ENCODE measurements at places on chromosomes 5 and 9.

DNA sequence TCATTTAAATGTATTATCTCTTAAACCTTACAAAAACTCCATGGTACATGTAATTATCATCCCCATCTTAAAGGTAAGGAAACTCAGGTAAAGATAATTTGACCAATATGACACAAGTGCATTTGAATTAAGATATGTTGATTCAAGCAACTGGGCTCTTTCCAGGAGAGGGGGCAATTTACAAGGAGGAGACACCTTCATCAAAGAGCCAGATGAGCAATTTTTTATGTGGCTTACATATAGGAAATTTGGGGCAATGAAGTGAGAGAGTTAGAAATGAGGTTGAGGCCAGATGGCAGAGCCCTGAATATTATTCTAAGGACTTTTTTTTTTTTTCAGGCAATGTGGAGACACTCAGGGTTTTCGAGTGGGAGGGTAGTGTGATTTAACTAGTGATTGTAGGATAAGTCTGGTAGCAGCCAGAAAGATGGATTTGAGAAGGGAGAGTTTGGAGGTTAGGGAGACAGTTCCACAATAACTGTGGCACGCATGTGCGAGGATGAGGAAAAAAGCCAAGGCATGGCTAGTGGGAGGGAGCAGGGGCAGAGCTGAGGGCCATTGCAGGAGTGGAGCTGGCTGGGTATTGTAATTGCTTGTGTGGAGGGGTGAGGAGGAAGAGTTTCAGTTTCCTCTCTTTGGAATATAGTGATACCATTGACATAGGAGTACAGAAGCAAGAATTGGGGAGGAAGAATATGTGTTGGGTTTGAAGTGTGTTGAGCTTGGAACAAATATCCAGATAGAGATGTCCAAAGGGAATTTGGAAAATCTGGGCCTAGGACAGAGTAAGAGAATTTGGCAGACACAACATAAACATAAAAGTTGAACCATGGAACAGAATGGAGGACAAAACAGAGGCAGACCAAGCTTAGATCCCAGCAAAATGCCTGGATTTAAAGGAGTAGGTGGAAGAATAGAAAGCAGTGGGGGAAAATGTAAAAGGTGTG is 72.0 kb downstream of the ACTBL2 start:
- DNase-seq = no peak

GRCh38 chr5:167905919-167906853 is 385.3 kb upstream of the WWC1 start:
- no peak for DNase-seq

DNA sequence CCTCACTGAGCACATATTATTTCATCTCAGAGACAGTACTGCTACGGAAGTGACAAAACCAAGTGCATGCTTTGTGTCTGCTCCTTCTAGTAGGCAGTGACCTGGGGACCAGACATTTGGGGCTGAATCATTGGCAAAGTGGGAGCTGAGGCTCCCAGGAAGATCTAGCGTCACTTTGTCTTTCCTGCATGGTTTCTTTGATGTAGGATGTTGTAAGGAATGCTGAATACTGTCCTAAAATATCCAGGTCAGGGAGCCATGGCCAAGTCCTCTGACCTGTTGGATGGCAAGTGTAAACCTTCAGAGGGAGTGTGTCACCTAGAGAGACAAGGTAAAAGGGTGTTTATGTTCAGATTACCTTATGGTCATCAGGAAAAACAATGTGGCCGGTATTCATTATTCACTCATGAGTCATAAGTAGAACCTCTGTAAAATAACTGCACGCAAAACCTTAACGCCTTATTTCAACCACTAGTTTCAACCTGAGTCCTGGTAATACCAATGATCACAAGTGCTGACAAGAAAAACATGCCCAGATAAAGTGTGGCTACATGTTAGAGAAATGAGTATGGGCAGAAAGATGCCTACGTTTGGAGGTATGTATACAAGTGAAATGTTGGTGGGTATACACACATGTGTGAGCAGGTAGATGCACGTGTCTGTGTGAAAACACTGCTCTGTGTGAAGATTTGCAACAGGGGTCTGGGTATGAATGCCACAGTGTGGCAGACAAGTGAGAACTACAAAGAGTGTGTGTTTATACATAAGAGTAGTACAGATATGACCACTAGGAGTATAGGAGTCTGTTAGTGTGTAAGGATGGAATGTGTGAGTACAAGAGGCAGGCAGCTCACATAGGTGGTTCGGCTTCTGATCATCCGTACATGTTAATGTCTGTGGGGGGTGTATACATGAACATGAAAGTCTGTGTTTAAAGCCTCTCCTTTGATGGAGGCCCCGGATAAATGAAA is 263.9 kb downstream of the SPOCK1 start:
- no peak for DNase-seq

GRCh38 chr5:39214912-39215709 is 4.3 kb downstream of the FYB1 start:
- no peak for DNase-seq

DNA sequence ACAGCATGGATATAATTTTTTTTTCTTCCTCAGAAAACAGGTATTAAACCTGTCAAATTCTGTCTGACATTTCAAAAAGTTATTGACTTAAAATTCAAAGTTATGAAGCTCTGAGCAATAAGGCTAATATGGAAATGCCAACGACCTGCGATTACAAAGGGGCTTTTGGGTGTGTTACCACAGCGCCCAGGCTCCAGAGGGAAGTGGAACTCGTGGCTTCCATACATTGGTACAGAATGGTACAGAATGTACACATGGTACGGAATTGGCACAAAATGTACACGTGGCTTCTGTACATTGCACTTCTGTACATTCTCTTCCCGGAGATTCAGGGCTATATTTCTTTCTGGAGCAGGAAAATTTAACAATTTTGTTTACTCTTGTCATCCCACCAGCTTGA is 225.1 kb upstream of the TBCA start:
- no peak for DNase-seq

DNA sequence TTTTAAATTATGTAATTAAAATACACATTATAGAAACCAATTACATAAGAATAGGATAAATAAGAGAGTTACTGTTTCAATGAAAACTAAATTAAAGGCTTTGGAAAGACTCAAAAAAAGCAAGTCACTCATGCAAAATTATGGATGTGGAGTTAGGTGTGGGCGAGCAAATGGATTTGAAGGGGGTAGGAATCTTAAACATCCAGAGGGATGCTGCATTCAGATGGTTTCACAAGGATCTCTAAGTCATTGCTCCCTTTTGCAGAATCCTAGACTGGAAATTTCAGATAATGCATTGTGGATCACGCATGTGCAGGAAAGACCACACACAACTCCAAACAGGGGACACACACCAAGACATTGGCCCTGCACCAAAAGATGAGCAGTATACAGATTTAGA is 57.5 kb downstream of the DRD1 start:
- DNase-seq = no peak

DNA sequence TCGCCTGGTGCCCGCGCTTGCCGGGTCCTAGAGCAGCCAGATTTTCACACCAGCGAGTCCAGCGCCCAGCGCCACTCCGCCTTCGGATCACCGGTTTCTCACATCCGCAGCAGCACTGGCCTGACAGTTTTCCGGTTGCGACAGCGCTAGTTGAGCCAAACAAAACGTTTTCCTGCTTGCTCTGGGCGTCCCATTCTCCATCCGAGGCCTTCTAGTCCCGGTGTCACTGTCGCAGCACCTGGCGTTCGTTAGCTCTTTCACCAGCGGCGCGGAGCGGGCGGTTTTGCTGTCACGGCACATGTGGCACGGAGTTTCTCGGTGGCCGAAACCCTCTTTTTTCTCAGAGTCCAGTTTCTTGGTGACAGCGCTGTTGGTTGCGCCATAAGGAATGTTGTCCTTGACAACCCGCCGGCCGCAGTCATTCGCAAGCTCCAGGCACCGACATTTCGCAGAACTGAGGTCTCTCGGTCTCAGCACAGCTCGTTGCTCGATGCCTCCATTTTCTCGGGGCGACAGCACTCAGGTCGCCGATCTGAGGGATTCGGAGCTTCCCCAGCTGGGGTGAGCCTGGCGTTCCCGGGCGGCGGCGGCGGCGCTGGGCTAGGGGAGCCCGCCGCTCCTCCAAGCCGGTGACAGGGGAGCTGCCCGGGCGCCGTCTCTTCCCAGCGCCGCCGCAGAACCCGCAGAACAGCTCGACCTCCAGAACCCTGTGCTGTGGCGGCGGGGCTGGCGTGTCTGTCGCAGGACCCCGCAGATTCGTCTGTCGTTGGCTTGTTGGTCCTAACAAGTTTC is 47.8 kb downstream of the ANXA2R start:
- DNase-seq = peak; percentile 68

DNA sequence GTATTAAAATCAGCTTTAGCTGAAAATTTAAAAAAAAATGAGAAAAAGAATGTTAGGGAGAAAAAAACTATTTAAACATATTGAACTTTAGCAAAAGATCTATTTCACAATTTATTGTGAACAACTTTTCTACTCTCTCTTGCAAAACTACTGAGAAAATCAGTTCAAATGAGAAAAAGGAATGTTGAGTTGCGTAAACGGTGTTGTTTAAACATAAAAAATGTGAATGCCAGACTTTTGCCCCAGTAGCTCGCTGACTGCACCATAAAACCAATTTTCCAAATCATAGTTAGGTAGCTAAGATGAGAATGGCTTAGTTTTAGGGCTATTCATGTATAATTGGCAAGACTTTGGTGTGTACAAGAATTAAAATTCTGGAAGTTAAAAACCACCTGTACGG is 13.4 kb upstream of the RAD23B start:
- no peak for DNase-seq

DNA sequence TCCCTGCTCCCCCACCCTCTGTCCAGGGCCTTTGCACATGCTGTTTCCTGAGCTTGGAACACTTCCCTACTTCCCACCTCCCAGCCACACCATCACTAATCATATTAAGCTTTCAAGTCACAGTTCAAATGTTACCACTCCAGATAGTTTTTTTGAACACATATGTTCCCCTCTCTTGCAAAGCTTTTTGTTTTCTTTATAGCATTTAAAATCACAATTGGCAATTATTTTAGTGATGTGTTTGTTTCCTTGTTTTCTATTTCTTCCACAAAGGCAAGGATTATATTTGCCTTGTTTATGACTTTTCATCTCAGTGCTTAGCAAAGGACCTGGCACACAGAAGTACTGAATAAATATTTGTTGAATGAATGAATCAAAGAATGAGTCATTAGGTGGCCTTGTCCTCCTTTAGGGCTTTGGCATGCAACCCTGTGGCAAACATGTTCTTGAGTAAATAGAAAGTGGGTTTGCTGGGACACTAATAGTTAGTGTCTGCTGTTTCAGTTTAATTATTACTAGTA is 386.8 kb downstream of the FGF10 start:
- DNase-seq = no peak

- no peak for DNase-seq
These were observed 38.0 kb upstream of the OSMR start for GRCh38 chr5:38807570-38808483.

Measured in stimulated activated CD8-positive, alpha-beta memory T cell treated with anti-CD3 and anti-CD28 coated beads, Interleukin-7, amount 100 ng/mL, for 48 hours (primary cell).